ENCODE measurements at places on chromosomes 16 and 17.

GRCh38 chr17:40035162-40035559 is 19.0 kb downstream of the MED24 start:
- DNase-seq: peak; percentile 58

GRCh38 chr16:88813269-88814143 is 1.8 kb upstream of the APRT start:
- no peak for DNase-seq

- DNase-seq: no peak
Observed at GRCh38 chr17:80819422-80820164, 172.0 kb upstream of the CHMP6 start.

DNA sequence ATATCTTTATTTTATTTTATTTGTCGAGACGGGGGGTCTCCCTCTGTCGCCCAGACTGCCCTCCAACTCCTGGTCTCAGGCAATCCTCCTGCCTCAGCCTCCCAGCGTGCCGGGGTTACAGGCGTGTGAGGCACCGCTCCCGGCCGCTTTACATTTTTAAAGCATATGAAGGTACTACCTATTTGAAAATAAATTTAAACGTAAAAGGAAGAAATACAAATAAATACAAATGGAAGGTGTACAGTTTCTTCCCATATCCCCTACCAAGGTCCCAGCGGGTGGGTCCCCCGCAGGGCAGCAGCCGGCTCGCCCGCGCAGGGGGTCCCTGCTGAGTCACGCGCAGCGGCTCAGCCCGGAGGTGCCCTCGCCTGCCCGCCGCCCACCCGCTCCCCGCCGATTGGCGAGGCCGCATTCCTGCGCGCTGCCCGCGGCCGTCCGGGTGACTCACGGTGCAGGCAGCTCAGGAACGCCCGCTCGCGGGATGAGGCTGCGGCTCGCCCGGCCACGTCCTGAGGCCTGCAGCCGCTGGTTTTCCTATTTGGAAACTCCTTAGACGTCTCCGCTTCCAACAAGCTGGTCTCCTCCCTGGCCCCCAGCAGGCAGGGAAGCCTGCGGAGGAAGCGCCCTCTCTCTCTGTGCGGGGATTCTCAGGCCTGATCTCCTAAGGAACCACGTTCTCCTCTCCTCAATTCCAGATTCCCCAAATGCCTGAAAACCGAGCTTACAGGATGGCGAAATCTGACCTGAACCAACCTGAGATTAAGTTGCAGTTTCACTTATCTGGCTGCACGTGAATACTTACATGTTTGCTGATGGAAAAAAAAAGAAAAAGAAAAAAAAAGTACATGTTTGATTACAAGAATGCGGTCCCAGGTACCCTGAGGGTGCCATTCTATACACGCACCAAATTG is 54.8 kb upstream of the MAP3K14 start:
- DNase-seq: peak; percentile 98

DNA sequence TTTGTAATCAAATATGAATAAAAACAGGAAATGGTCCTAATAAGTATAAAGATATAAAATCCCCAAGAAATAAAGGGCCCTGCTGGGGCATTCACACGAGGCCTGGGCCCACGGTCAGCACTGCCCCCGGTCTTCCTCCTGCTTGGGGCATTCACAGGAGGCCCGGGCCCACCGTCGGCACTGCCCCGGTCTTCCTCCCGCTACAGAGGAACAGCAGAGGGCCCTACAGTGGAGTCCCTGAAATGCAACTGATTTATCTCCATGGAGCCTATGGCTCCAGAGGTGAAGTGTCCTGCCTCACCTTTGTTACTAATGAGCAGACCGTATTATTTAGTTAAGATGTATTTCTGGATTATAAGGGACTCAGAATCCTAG is 46.5 kb downstream of the MAP1LC3B start:
- no peak for DNase-seq

GRCh38 chr17:62663304-62663703 is 35.8 kb downstream of the MRC2 start:
- DNase-seq: no peak

DNA sequence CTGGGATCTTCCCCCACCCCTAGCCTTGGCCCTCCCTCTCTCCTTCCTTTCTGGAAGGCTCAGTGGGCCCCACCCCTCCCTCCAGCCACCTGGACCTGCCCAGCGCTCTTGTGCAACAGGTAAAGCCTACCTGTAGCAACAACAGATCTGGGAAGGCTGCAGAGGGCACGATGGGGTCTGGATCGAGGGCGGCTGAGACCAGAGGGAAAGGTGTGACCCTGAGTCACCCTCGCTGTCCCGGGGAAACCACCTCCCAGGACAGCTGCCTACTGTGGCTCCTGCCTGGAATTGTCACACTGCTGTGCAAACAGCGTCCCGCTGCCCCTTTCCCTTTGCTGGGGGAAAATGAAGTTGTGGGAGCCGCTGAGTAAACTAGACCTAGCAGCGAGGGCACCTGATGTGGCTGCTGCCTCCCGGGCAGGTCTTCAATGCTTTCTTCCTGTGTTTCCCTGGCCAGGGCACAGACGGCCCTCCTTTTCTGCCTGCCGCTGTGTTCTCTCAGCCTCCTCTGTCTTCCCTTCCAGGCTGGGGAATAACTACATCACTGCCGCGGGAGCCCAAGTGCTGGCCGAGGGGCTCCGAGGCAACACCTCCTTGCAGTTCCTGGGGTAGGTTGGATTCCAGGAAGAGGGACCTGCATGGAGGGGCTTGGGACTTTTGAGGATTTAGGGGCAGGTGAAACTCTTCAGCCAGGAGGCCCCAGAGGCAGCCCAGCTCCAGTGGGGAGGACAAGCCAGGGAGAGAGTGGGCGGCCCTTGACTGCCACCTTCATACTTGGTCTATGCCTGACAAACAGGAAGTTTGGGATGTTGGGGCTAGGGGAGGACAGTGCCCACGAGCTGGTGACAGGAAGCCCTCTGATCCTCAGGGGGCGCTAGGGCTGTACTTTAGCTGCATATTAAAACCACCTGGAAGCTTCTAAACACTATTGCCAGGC is 22.2 kb upstream of the CYLD start:
- no peak for DNase-seq

DNA sequence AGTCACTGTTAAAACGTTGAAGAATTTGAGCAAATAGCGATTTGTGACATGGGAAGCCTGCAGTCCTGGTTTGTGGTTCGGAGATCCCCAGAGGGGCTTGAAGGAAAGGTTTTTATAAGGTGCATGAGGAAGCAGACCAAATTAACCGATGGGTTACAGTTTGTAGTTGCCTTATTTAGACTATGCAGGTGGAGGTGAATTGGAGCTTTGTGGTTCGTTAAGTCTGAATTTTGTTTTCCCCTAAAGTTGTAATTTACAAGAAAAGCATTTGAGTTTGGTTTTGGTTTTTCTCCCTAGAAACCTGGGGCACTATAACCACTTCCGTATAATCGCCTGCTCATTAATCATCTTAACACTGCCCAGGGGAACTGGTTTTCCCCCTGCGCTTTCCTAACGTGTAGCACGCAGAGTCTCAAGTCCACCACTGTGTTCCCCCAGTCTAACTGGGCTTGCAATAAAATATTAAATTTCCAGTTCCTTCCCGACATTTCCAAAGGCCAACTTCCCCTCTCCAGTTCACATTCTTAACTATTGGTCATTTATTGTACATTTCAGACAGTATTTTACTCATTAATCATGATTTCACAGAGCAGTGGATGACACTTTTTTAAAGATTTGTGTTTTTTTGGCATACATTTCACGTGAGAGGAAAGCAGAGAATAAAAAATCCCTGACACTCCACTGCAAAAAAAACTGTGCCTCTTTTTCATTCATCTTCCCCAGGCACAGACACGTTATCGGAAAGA is 932 bp downstream of the ZNF267 start:
- DNase-seq: peak; percentile 50

GRCh38 chr17:39887078-39887477 is 19.1 kb downstream of the ZPBP2 start:
- DNase-seq: no peak

DNA sequence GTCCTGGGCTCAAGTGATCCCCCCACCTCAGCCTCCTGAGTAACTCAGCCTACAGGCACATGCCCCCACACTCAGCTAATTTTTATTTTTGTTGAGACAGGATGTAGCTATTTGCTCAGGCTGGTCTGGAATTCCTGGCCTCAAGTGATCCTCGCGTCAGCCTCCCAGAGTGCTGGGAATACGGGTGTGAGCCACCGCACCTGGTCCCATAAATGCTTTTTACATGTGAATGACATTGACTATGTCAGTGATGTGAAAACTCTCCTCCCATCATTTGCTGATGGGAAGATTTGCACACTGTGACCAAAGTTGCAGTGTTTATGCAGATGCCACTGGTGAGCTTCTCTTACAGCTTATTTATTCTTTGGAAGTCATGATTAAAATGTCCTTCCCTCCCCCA is 15.0 kb downstream of the PLCD3 start:
- DNase-seq: no peak

DNA sequence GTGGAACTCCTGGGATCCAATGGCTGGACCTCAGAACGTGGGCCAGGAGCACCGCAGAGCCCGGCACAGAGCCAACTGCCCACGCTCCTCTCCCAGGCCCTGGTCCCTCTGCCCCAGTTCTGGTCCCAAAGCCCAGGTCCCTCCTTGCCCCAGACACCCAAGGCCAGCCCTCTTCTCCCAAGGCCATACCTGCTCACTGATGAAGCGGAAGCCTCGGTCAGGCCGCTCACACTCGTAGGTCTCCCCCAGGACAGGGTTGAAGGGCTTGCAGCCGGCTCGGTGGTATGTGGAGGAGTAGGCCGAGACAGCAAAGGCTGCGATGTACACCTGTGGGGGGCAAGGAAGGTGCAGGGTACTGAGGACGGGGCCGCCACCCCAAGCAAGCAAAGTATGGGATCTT is 8.5 kb downstream of the OSBPL7 start:
- no peak for DNase-seq

DNA sequence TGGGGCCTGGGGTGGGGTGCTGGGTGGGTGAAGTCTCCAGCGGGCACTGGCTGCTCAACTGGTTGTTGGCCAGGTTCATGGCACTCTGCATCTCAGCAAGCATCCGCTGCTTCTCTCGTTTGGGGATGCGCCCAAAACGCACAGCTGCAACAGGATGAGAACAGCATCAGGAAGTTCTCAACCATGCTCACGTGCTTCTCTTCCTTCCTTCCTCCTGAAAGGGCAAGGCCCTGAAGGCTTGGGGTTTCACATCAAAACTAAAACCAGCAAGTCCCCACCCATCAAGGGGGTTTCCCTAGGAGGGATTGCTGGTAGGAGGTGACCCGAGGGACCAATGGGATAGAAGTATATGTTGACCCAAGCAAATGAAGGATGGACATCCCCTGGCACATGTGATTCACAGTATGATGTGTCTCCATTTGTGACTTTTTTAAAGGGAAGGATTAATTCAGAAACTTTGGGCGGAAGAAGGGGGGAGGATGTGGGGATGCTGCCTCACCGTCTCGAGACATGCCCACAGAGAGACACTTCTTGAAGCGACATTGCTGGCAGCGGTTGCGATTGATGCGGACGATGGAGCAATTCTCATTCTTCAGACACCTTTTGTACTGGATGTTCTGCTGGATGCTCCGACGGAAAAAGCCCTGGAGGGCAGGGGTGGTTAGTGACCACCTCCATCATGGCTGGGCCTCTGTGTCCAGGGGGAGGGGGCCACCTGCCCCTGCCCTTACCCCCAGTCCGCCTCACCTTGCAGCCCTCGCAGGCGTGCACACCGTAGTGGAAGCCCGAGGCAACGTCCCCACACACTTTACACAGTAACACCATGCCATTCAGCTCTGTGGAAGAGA is 4.2 kb downstream of the NR1D1 start:
- DNase-seq: no peak

GRCh38 chr16:9007177-9007794 is 43.6 kb upstream of the USP7 start:
- DNase-seq: no peak

DNA sequence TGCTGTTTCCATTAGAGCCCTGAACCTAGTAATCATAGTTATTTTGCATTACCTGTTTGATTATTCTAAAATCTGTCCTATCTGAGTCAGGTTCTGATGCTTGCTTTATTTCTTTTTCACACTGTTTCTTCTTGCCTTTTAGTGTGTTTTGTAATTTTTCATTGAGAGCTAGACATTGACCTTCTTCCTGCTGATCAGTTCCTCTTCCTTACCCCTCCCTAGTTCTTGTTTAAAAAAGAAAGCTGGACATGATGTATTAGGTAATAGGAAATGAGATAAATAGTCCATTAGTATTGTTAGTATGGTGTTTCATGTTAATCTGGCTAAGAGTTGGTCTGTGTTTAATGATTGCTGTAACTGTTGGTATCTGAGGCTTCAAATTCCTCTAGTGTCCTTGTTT is 13.4 kb downstream of the WWP2 start:
- no peak for DNase-seq

- DNase-seq: no peak
Observed at GRCh38 chr16:79325226-79325945, 275.2 kb downstream of the MAF start.

DNA sequence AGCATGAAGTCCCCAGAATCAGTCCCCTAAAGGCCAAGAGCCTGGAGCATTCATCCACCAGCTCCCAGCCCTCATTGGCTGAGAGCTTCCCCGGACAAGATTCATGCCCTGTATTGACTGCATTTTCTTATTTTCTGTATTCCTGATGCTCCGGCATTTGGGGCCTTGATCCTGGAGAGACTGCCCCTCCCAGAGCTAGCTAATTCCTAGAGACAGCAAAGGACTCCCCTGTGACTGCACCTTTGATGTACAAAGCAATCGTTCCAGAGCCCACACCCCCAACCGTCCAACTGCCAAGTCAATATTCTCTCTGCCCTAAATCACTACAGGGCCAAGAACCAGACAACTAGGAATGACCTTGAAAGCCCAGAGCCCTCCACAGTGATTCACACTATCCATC is 93.4 kb upstream of the CDH5 start:
- no peak for DNase-seq

- DNase-seq: no peak
Observed at GRCh38 chr17:79798299-79799173, 1.7 kb upstream of the CBX8 start.

DNA sequence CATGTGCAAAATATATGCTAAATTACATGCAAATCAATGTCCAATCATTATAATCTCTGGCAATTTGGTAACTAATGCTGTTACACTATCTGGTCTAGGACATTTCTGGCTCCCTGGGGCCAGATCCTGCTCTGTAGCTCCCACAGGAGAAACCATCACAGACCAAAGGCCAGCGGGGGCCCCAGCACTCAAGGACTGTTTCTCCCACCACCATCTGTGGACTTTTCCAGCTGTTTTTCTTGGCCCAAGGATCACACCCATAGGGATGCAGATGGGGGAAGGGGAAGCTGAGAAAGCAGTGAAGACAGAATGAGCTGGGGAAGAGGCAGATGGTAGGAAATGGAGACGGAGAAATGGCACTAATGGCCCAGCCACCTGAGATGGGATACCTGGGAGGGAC is at the start of gene HIGD1B:
HIGD1B (plus strand) TSS at position 298 of the 400 bp plus-strand sequence. CDS start 270 bp downstream, outside the sequence.
- no peak for DNase-seq
